ENCODE measurements at places on chromosomes 7 and 10.

DNA sequence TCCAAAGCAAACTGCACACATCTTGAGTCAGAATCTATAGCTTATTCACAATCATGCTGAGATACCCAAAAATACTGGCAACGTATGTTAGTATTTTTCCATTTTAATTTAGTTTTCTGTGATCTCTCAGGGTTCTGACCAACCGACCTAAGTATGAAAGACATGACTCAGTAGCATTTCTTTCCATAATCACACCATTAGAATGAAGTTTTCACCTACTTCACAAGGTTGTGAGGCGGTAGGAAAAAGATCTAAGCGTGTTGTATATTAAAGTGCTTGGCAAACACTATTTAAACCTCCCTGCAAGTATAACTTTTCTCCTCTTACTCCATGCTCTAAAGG lies 49.1 kb downstream of the PLCE1 start:
- no peak for DNase-seq

DNA sequence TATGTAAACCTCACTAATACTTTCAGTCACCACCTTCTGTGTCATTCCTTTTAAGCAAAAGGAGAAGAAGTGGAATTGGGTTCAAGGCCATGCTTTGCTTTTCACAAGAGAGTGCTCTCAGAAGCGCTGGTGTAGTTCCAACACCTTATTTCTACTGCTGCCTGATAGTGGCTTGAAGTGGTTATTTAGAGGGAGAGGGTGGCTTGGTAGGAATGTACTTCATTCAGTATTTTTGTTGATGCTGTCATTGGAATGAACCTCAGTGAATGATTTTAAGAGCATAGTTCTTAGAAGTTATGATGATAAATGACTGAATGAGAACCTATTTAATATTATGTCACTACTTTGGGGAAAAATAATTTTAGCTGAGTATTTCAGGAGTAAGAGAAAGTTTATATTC lies 396.7 kb downstream of the EXOC4 start:
- DNase-seq, result no peak

GRCh38 chr10:104053201-104053600 lies 32.5 kb downstream of the COL17A1 start:
- DNase-seq, result no peak

DNA sequence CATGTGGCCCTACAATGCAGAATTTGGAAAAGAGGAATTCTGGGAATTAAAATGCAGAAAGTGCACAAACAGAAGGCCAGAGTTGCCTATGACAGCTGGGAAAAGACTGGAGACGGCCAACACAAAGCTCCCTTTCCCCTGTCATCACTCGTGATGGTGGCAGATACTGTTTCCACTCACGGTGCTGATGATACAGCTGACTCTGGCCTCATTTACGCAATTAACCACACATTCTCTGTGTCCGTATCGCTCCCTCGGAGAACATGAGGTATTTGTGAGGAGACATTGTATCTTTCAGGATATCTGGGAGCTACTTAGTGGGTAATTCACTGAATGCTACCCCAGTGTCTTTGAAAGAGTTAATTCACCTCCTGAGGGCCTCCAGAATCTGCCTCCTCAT lies 172.8 kb downstream of the TAX1BP1 start:
- no peak for DNase-seq
